ENCODE measurements at places on chromosomes 3 and 15.

DNA sequence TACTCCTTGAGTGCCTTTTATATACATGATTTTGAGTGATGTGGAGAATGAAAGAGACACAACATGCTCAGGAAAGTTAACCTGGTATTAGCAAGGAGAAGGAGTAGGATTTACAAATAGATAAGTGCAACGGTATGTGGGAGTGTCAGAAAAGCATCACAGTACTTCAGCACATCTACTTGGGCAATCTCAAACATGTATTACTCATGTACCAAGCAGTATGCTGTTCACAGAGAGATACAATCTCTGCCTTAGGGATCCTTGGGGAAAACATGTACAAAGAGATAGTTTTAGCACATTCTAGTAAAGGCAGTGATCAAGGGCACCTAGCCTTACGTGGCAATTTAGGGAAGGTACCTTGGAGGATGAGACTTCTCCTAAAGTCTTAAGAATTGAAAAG lies 146.5 kb downstream of the FILIP1L start:
- DNase-seq = no peak

- DNase-seq = no peak
These were observed 1.8 kb downstream of the CADM2 start for GRCh38 chr3:84960581-84960980.

- no peak for DNase-seq
These were observed 31.6 kb downstream of the SLC22A14 start for GRCh38 chr3:38313695-38314094.

GRCh38 chr3:155426524-155427230 lies 133.2 kb upstream of the STRIT1 start:
- no peak for DNase-seq

DNA sequence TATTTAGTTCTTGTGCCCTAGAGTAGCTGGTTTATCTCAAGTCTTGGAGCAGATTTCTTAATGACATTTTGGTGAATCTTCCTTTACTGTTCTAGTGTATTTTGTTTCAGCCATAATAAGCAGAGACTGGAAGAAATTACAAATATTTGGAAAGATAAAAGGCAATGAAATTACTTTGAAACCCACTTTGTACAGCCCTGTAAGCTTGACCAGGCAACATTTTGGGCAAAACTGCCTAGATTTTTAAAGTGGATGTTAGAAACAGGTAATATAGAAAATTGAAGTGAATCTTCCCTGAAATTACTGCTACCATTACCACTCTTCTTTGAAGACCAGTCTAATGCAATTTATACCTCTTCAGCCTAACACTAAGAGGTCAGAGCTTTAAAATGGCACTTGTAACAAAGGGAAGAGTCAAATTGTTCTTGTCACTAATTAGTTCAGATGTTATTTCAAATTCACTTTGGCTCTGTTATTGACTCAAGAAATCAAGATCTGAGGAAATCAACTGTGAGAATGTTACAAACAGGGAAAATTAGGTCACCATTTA lies 589.4 kb downstream of the NLGN1 start:
- no peak for DNase-seq

DNA sequence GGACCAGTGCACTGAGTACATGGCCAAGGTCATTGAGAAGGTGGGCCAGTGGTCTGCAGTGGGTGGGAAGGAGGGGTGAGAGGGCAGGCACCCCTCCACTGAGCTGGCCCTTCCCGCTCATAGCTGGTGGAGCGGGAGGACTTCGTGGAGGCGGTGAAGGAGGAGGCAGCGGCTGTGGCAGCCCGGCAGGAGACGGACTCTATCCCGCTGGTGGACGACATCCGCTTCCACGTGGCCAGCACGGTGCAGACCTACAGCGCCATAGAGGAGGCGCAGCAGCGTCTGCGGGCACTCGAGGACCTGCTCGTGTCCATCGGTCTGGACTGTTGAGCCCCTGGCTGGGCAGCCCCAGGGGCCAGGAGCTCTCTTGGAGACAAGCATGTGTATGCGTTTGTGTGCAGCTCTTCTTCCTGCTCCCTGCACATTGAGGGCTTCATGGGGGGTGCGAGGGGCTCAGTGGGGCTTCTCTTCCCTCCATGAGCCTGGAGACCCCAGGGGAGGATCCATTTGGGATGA lies 7.5 kb downstream of the ABTB1 start:
- no peak for DNase-seq

- DNase-seq = no peak
These were observed 899.2 kb downstream of the ROBO1 start for GRCh38 chr3:78868570-78868969.

DNA sequence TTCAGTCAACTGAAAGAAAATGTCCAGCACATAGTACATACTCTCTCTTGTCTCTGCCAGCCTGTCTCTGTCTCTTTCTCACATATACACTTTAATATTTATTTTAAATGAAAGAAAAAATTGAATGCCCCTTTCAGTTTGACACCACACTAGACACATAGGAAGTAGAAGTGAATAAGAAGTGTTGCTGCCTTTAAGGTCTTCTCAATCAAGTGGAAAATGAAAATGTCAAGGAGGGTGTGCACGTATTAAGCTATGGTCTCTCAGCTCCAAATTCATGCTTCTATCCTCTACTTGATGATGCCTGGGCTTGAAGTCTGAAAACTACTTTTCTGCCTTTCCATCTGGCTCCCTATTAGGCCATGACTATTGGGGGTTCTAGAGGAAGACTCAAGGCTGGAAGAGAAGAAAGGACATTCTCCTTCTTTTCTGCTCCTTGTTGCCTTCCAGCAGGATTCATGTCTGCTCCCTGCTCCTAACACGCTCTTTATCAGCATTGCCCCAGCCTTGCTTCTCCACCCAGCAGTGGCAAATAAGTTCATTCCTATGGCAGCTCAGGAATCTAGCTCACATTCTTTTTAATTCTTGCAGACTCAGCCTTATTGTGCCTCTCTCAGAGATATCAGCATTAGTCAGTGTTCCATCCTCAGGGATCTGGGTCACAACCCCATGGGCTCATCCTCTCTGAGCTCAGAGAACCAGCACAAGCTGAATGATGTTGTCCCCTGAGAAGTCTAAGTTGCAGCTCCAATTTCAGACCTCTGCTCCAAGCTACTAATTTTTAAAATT lies 609.1 kb upstream of the GRM7 start:
- no peak for DNase-seq

DNA sequence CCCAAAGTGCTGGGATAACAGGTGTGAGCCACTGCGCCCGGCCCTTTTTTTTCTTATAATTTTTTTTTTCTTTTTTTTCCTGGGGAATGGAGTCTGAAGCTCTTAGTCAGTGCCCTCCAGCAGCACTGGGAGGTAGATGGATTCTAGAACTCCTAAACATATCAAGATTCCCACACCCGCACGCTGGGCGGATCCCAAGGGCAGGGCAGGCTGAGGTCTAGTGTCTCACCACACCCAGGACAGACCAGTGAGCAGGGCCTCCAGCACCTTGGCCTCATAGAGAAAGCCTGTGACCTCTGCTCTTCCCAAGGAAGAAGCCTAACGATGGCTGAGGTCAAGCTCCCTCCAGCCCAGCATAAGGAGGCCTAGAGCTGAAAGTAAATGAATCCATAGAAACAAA lies 153.7 kb upstream of the MEF2A start:
- no peak for DNase-seq

DNA sequence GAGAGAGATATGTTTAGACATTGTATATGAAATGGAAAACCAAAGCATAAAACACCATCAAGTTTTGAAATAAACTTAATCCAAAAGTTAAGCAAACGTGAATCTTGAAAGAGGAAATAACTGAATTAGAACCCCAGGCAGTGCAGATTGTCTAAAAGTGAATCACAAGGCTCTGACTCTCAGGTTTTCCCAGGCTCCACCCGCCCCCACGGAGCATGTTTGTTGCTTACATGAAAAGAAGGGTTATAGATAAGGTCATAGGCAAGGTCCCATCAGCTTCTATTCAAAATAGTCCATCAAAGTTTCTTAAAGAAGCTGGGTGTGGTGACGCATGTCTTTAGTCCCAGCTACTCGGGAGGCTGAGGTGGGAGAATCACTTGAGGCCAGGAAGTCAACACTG lies 29.0 kb upstream of the SLMAP start:
- no peak for DNase-seq

DNA sequence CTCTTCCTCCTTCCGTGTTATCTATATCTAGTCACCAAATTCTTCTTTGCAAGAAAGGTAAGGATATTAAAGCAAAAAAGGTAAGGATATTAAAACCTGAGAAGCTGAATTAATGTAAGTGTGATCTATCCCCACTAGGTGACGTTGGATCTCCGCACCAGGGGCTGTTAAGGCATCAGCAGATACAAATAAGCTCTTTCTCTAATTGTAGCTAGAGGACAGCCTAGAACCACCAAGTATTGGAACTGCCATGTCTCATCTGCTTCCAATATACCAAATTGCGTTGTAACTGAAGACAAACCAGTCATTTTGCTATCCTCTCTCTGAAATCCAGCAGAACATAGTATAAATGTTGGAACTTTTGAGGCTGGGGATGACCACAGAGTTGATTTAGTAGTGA lies 471.2 kb upstream of the TGFBR2 start:
- DNase-seq = no peak

Data from amniotic stem cell (primary cell).